ENCODE measurements at places on chromosomes 12 and 14. TPM values are rescaled to one million over a fixed set of nuclear protein-coding genes. Genes with fewer than 3 reads are reported as not detected.

GRCh38 chr12:110577864-110578693, 5.0 kb downstream of the PPTC7 start:
- H3K27me3 ChIP-seq = no peaks in the 10 kb centered on the region
- no peak for DNase-seq
- no peak overlapping the region for H3K4me3 ChIP-seq

TMPRSS12 gene
- not detected for total RNA-seq

DNA sequence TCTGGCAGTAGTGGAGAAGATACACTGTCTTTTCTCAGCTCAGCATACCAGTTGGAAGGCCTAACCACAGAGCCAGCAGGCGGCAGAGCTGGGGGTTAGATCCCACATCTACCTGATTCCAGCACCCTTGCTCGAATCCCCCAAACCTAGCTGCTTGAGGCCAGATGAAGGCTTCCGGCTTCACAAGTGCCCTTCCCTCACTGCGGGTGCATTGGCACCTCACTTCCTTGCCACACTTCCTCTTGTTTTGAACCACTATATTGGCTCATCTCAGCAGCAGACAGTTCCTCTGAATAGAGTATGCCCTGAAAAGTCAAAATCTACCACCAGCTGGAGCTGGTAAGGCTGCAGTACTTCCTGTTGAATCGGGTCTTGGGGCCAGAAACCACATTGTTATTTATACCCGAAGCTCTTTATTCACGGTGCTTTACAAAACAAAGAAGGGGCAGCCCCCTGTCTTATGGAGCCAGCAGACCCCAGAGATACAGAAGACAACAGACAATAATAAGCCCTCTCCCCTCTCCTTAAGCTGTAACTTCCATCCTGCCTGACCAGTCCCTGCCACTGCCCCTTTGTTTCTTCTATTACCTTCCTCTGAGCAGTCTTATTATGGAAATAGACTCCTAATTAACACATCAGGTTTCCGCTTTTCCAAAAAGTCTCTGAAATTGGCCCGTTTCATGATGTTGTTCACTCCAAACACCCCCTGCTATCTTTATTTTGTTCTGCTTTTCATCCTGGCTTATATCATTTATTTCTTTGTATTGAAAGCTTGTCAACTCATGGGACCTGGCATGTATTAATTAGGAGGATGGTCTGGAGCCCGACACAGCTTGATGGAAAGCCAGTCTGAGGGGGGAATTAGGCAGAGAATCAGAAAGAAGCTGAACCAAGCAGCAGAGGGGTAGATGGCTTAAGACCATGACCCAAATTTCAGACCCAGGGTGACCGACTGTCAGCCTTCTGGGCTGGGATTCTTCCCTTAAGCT, 233.5 kb downstream of the EFCAB11 start:
- H3K36me3 ChIP-seq = no peaks in the 10 kb centered on the region
- no peaks in the 10 kb centered on the region for H3K27me3 ChIP-seq
- no peak overlapping the region for H3K4me3 ChIP-seq
- peaks cover 8% of the 10 kb centered on the region for H3K4me1 ChIP-seq

GRCh38 chr12:18383203-18383602, 121.9 kb downstream of the PIK3C2G start:
- H3K27ac ChIP-seq = peak overlapping the region; percentile 4
- no peak overlapping the region for H3K4me3 ChIP-seq
- DNase-seq = no peak
- no peaks in the 10 kb centered on the region for H3K4me1 ChIP-seq
- H3K36me3 ChIP-seq = no peaks in the 10 kb centered on the region

DNA sequence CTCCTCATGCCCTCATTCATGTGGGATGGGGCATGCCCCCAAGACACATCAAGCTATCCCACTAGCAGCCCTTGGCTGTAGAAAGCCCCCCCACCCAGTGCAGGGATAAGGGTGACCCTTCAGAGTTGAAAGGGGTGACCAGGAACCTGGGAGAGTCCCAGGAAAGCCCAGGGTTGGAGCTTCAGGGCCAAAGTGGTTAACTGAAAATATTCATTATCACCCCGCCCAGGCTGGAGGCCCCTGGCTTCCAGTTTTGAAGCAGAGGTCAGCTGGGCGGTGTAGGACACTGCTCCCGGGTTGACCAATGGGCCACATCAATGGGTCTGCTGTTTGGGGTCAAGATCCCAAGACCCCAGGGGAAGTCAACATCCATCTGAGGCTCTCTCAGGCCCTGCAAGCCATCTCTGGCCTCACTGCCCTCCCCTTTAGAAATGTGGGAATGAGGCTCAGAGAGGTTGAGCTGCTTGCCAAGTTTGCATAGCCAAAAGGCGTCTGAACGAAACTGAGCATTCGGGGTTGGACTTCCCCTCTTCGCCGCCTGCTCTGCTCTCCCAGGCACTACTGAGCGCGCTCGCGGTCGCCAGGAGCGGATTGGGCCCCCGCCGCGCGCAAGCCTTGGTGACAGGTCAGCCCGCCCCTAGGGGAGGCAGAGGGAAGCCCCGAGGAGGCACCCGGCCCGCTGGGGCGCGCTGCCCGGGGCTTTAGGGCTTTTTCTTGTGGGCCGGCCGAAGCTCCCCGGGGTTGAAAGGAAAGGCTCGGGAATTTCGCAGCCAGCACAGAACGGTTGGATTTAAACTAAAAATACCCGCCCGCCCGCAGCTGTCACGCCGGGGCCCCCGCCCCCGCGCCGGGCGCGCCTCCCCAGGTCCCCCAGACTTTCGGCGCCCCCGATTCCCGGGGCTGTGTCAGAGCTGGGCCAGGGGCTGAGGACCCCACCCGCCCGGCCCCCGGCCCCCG, 576 bp downstream of the SYNE3 start:
- DNase-seq = no peak
- H3K4me1 ChIP-seq = peaks cover 32% of the 10 kb centered on the region

- peak overlapping the region; percentile 93 for H3K27ac ChIP-seq
- DNase-seq = peak; percentile 73
- no peaks in the 10 kb centered on the region for H3K27me3 ChIP-seq
These were observed 1.0 kb upstream of the CLIP1 start for GRCh38 chr12:122423258-122424165.

GRCh38 chr14:50001151-50001998, 108.5 kb downstream of the ARF6 start:
- no peaks in the 10 kb centered on the region for H3K36me3 ChIP-seq
- peaks cover 13% of the 10 kb centered on the region for H3K27me3 ChIP-seq
- no peak overlapping the region for H3K4me3 ChIP-seq
- peak overlapping the region; percentile 89 for H3K27ac ChIP-seq

CCDC177 gene
- total RNA-seq = 2.4 TPM

DNA sequence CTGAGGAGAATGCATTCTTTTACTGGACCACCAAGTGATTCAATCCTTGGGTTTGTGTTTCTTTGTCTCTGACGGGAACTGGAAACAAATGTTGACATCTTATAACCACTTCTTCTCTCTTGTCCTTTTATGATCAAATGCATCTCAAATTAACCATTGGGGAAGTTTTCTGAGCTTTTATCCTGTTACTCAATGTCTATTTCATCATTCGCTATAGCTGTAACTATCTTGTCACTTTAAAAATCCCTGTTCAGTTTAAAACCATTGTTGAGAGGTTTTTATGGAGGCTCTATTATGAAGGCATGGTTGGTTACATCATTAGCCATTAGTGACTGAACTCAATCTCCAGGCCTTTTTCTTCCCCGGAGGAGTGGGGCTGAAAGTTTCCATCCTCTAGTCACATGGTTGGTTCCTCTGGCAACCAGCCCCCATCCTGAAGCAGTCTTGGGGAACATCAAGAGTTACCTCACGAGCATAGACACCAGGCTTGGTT, 2.7 kb upstream of the CLEC6A start:
- H3K36me3 ChIP-seq = no peaks in the 10 kb centered on the region
- no peak for DNase-seq
- H3K27ac ChIP-seq = no peak overlapping the region
- no peaks in the 10 kb centered on the region for H3K27me3 ChIP-seq
- no peaks in the 10 kb centered on the region for H3K4me1 ChIP-seq

DNA sequence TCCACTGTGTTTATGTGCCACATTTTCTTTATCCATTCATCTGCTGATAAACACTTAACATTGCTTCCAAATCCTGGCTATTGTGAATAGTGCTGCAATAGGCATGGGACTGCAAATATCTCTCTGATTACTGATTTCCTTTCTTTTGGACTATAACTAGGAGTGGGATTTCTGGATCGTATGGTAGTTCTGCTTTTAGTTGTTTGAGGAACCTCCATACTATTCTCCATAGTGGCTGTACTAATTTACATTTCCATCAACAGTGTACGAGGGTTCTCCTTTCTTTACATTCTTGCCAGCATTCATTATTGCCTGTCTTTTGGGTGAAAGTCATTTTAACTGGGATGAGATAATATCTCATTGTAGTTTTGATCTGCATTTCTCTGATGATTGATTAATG, 47.6 kb downstream of the TAOK3 start:
- no peak for DNase-seq
- no peak overlapping the region for H3K27ac ChIP-seq
- H3K27me3 ChIP-seq = no peaks in the 10 kb centered on the region
- no peaks in the 10 kb centered on the region for H3K36me3 ChIP-seq

DNA sequence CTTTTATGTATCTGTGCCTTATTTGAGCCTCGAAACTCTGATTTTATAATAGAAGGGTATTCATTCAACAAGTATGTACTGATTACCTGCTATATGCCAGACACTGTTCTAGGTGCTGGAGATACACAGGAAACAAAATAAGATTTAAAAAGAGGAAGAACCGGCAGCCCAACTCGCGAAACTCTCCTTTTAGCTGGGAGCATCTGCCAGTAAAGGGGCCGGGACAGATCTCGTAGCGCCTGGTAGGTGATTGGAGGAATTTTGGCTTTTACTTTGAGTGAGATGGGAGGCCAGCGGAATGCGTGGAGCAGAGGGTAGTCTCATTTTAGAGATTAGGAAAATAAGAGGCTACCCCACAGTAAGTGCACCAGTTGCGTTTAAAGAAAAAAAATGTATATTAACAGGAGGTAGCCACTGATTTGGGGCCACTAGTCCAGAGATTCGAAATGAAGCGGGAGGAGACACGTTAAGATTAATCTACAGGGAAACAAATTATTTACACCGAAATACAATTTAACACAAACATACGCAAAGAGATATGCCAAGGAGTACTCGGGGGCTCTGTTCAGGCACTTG, 520 bp upstream of the MON2 start:
- peak; percentile 72 for DNase-seq
- no peaks in the 10 kb centered on the region for H3K27me3 ChIP-seq
- peak overlapping the region; percentile 91 for H3K4me3 ChIP-seq
- peaks cover 9% of the 10 kb centered on the region for H3K4me1 ChIP-seq
- peak overlapping the region; percentile 96 for H3K27ac ChIP-seq

- no peak overlapping the region for H3K27ac ChIP-seq
- H3K36me3 ChIP-seq = no peaks in the 10 kb centered on the region
- H3K4me3 ChIP-seq = no peak overlapping the region
- peak; percentile 51 for DNase-seq
These were observed 106.3 kb downstream of the PTCSC3 start for GRCh38 chr14:36070031-36070719.

- H3K27me3 ChIP-seq = no peaks in the 10 kb centered on the region
- no peak overlapping the region for H3K27ac ChIP-seq
- H3K36me3 ChIP-seq = no peaks in the 10 kb centered on the region
These were observed 375.0 kb downstream of the TRHDE start for GRCh38 chr12:72647139-72647538.

- no peaks in the 10 kb centered on the region for H3K27me3 ChIP-seq
- no peak overlapping the region for H3K4me3 ChIP-seq
- no peaks in the 10 kb centered on the region for H3K36me3 ChIP-seq
- no peaks in the 10 kb centered on the region for H3K4me1 ChIP-seq
- DNase-seq = no peak
- no peak overlapping the region for H3K27ac ChIP-seq
These were observed 13.2 kb upstream of the ITPK1 start for GRCh38 chr14:93128725-93129459.

DNA sequence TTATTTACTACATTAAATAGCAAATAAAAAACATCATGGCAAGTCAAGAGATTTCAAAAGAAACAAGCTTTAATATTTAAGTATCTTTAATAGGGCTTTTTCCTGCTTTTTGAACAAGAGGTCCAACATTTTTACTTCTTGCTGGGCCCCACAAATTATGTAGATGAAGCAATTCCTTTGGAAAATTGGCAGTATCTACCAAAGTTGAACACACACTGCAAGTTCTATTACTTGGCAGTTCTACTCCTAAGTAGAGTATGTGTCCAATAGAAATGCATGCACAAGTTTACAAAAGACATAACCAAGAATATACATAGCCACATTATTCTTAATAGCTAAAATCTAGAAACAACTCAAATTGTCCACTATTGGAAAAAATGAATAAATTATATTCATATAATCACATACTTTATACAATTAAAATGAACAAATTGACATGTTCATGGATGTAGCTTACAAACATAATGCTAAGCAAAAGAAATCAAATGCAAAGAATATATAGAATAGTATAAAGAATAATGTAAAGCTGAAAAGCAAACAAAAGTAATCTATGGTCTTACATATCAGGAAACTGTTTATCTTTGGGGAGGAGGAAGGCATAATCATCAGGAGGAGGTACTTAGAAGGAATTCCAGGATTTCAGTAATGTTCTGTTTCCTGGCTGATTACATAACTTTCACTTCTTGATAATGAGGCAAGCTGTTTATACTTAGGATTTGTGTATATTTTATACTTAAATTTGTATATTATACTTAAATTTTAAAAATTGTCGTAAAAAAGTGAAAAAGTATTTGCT, 6.5 kb upstream of the TMBIM4 start:
- no peaks in the 10 kb centered on the region for H3K27me3 ChIP-seq
- no peak overlapping the region for H3K27ac ChIP-seq
- H3K36me3 ChIP-seq = no peaks in the 10 kb centered on the region
- no peak for DNase-seq
- no peaks in the 10 kb centered on the region for H3K4me1 ChIP-seq
- H3K4me3 ChIP-seq = no peak overlapping the region

ETNK1 gene
- total RNA-seq = 59.6 TPM

SPRING1 gene
- total RNA-seq = 24.5 TPM

- no peak for DNase-seq
- H3K27ac ChIP-seq = no peak overlapping the region
- no peaks in the 10 kb centered on the region for H3K36me3 ChIP-seq
These were observed 184.6 kb upstream of the SOX5 start for GRCh38 chr12:24134092-24134491.

DNA sequence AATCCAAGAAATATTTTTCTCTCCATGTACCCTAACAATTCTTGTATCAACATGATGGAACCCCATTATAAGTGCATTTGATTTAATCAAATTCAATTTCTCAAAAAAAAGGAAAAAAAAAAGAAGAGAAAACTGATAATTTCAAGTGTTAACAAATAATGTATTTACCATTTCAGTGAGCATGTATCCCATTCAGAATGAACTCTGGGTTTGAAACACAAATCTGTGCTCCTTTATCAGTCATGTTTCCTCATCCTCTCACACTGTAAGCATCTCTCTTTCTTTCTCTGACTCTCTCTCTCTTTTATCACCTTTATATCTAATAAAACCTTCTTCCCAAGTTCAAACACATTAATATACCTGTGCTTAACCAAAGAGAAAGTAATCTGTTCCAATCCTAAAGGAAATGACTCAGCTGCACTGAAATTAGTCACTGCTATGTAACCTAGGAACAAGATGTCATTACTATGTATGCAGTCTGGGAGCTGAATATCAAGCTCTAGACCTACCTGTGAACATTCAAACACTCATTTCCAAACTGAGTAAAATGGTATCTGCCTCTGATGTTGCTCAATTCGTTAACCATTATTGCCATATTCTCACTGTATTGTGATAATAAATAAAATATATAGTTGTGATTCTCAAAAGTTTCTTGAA, 135.0 kb upstream of the LRIG3 start:
- H3K27me3 ChIP-seq = no peaks in the 10 kb centered on the region
- H3K4me1 ChIP-seq = no peaks in the 10 kb centered on the region
- H3K27ac ChIP-seq = no peak overlapping the region
- no peak for DNase-seq

NDRG2 gene
- 233 TPM for total RNA-seq

Data from spinal cord (tissue), 10 donors.